Endothelial cell of umbilical vein (primary cell): ENCODE measurements at places on chromosomes 5 and 9. TPM values are rescaled to one million over a fixed set of nuclear protein-coding genes. Genes with fewer than 3 reads are reported as not detected.

Gene DEPDC1B
- 14.2 and 18.7 TPM in 2 replicates for total RNA-seq

Gene SLC34A1
- not detected in 2 replicates for total RNA-seq

Gene DMGDH
- total RNA-seq = not detected in 2 replicates

Gene AIF1L
- total RNA-seq = 35.3 and 39.7 TPM in 2 replicates

Gene SPEF2
- 0.73 and 0.76 TPM in 2 replicates for total RNA-seq

Gene ECM2
- total RNA-seq = not detected in 2 replicates

Gene RANBP17
- total RNA-seq = 13.6 and 17.1 TPM in 2 replicates

Gene GPR151
- total RNA-seq = not detected in 2 replicates

Gene CFAP157
- total RNA-seq = not detected in 2 replicates

Gene NUP155
- 35.5 and 36.6 TPM in 2 replicates for total RNA-seq

Gene SPATA31D4
- not detected in 2 replicates for total RNA-seq

Gene SPATA31A3
- total RNA-seq = not detected in 2 replicates

Gene ZBTB6
- total RNA-seq = 5.5 and 6.5 TPM in 2 replicates
